GM10248 (cell line): ENCODE measurements at places on chromosomes 11 and 22.

DNA sequence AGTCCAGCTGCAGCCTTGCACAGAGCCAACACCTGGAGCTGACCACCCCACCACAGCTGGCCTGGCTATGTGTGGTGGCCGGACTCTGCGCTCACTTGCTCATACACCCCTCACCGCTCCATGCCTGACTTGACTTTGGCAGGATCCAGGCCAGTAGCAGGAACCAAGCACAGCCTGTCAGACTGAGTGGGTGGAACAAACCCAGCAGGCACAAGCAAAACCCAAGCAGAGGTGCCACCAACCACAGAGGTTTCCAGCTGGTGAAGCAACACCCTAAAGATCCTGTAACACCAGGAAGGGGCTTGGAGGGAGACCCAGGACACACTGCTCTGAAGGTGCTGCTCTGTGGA, 44.9 kb upstream of the WNT11 start:
- DNase-seq: no peak

DNA sequence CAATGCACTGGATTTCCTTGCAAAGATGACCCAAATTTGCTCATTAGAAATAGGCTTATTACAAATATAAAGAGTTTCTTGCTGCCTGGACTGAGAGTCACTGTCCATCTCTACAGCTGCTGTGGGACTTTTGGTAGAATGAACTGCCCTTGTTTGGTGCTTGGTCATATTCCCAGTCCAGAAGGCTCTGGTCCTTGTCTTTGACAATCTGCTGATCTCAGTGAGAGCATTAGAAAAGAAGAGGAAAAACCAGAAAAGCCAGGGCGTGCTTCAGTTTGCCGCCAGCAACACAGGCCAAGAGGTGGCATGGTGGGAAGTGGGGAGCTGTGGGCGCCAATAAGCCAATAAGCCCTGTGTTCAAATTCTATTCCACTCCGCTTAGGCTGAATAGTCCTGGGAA, 48.2 kb upstream of the PARVA start:
- DNase-seq: no peak

DNA sequence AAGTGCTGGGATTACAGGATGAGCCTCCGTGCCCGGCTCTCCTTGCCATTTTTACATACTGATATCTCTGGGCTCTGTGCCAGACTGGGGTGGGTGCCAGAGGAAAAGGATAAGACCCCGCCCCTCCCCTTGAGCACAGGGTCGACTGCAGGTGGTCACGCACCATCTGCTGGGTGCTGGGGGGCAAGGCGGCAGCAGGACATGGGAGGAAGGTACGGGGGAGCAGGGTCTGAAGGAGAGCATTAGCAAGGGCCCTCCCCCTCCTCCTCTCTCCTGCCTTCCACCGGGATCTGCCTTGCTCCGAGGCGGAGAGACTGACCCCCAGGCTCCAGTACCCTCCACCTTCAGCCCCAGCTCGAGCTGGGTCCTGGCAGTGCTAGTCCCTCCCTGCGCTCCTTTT, 9.7 kb upstream of the PGA3 start:
- no peak for DNase-seq

DNA sequence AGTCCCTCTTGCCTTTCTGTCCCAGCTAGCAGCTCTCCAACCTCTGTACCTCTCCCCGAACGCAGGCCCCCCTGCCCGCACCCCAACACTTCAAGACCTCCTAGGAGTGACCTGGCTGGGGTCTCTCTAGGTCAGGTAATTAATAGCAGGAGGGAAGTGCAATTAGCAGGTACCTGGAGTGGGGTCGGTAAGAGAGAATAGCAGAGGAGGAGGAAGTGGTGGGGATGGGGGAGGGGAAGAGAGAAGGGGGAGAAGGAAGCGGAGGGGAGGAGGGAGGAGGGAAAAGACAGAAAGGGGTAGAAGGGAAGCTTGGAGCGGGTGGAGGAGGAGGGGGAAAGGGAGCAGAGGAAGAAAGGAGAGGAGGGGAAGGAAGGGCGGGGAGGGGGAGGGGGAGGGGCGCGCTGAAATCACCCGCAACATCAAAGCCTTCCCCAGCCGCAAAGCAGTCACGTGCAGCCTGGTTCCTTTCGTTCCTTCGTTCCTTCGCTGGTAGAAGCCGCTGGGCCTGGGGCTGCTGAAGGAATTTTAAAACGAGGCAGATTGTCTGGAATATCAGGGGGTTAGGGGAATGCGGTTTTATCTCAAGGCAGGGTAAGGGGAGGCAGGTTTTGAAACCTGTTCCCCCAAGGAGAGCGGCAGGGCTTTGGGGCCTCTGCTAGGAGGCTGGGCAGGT, 29.3 kb upstream of the TCF20 start:
- no peak for DNase-seq

GRCh38 chr11:111310088-111310487, 11.7 kb downstream of the POU2AF3 start:
- DNase-seq: no peak

DNA sequence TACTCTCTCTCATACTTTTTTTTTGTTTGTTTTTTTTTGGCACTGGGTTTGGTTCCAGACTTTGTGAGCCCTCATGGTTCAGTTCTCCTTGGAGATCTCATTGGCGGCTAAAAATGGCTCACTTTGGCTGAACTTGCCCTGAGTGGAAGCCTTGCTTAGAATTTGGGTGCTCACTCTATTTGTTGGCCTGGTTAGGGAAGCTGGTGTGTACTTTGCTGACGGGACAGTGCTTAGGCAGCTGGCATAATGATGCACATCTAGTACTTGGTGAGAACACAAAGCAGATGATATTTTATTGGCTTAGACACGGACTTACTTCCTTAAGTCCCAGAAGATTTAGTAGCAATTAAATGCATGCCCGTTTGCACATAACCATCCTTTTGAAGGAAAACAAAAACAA, 66.5 kb upstream of the GRAMD1B start:
- no peak for DNase-seq

GRCh38 chr22:29224859-29225410, 19.2 kb downstream of the EMID1 start:
- no peak for DNase-seq

GRCh38 chr11:96388891-96389719, 607 bp downstream of the CCDC82 start:
- no peak for DNase-seq

DNA sequence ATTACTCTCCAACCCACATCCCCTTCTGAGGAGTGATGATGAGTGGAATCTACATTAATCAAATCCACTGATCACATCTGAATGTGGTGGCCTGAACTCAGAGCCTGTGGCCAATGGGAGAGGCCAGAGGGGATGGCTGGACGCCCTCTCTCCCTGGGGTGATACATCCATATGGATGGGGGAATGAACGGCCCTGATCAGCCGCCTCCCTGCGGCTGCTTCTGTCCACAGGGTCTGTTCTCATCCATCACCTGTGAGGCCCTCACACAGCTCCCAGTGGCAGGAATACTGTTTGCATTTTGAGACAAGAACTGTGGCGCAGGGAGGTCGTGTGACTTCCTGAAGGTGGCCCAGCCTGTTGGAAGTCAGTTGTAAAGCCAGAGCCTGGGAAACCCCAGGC, 78.3 kb upstream of the SHISAL1 start:
- no peak for DNase-seq

DNA sequence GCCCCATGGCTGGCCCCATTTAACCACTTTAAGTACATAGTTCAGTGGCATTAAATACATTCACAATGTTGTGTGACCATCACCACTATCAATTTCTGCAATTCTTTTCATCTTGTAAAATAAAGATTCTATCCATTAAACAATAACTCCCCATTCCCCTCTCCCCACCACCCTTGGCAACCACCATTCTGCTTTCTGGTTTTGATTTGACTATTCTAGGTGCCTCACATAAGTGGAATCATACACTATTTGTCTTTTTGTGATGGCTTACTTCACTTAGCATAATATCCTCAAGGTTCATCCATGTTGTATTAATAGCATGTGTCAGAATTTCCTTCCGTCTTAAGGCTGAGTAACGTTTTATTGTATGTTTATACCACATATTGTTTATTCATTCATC, 7.0 kb downstream of the MYO7A start:
- DNase-seq: no peak

DNA sequence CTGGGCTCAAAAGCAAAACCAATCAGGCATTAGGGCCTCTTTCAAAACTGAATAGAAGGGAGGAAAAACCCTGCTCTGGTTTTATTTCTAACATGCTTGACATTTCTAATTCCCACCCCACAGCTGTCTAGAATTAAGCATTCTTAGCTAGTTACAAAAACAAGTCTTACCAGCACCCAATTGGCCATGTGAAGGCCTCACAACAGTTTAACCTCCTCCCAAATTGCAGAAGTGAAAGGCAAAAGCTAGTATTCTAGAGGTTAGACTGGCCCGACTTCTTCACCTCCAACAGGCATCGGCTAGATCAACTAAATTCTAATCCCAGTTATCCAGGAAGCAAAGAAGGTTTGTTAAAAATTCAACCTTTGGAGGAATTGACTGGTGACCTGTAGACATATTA, 6.5 kb downstream of the SF1 start:
- DNase-seq: peak; percentile 42

GRCh38 chr11:70836071-70836470, 416.3 kb downstream of the SHANK2 start:
- DNase-seq: no peak

DNA sequence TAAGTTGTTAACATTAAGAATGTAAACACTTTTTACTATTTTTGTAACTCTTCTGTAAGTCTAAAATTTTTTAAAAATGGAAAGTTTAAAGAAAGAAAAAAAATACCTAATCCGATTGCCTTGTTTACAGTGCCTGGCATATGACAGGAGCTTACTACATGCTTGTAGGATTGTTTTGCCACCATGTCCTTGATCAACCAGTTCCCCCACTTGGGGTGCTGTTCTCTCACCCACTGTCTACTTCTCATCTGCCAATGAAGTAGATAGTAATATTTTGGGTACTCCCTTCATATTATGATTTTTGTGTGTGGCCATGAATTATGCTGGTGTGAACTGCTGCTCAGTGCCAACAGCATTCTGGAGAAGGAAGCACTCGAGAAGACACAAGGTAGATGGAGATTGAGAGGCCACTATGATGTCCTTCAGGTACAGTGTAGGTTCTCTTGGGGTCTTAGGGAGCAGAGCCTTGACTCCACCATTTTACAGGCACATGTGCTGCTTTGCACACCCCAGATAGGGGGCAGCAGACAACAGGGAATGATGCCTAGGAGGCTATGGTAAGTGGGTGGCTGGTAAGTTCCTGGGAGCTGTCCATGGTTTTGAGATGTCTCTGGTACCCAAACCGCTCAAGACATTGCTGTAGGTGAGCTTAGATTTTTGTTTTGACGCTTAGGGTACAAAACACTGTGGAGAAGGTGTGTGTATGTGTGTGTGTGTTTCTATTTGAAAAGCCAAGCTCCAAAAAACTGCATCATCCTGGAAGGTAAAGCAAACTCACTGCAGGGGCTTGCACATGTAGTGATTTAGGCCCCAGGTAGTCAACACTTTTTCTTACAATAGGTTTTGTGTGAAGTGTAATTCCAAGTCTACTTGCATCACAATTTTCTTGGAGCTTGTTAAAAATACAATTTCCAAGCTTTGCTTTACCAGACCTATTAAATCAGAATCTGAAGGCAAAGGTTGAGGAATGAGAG, 494.5 kb upstream of the LARGE1 start:
- peak; percentile 16 for DNase-seq

GRCh38 chr11:12669930-12670329, 4.3 kb upstream of the TEAD1 start:
- DNase-seq: no peak

DNA sequence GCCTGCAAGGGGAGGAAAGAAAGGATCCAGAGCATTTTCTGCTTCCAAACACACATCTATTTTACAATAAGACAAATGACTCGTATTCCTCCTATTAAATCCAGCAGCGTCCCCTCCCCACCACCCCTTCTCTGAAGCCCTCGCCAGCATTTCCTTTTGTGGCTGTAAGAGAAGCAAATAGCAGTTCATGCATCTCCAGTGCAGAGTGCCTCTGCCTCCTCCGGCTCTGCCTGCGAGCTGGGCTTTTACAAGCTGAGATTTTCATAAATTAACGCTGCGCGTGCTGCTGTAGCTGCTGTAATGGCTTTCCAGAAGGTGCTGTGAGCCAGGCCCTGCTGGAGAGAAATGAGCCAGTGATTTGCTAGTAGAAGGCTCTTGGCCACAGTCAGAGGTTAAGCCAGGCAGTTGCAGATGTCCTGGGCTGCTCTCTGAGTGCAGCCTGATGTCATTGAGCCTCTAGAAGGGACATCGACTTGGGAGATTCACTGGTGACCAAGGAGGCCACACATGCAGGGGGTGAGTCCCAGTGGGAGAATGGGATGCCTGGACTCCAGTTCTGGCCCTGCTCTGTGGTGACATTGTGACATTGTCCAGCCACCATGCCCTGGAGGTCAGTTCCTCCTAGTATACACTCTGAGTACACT, 134.5 kb upstream of the NAV2 start:
- no peak for DNase-seq

DNA sequence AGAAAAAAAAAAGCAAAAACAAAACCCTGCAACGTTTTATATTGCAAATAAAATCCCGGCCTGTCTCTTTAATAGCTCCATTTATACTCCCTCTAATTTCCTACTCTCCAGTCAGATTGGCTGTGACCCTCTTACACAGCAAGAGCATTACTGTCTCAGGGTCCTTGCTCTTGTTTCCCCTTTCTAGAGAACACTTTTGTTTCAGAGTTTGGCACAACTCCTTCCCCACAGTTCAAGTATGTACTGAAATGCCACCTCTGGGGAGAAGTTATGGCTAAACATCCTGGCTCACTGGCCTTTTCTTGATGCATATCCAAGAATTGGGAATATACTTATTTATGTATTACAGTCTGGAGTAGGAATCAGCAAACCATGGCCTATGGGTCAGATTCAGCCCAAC, 2.6 kb downstream of the CASP12 start:
- DNase-seq: no peak

- no peak for DNase-seq
These were observed 50.7 kb downstream of the MYEOV start for GRCh38 chr11:69344570-69345145.

DNA sequence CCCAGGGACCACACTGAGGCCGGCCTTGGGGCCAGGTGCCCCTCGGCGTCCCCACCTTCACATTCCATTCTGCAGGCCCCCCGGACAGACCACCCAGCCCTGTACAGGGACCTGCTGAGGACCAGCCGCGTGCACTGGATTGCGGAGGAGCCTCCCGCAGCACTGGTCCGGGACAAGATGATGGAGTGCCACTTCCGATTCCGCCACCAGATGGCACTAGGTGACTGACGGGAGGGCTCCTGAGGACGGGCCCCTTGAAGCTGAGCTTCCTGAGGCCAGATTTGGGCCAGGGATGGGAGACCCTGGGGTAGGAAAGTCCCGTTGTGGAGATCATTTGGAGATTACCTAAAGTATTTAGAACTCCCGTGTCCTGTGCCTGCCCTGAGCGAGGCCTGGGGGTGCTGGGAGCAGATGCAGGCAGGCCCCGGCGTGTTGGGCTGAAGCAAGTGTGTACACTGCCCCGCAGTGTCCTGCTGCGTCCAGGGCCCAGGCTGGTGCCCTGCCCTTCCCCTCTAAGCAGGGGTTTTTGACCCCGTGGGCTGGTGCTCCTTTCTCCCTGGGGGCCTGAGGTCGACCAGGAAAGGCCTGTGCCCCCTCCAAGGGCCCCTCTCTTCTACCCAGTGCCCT, 20.0 kb downstream of the TRMU start:
- peak; percentile 80 for DNase-seq
